ENCODE measurements at places on chromosomes 5 and 9.

DNA sequence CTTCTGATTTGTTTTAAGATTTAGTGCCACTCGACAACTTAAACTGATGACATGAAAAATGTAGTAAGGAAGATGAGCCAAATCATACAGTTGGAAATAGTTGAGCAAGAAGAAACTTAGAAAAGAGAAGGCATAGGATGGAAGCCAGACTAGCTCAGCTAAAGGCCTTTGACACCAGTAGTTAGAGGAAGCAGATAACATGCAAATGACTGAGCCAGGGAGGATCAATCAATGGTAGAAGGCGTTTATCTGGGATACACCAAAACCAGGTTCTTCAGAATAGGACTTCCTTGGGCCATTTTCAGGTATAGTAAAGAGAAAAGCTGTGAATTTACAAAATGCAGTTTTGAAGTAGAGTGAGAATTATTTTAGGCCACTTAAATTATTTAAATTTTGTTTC, 3.2 kb downstream of the TDRD7 start:
- no peak for DNase-seq

DNA sequence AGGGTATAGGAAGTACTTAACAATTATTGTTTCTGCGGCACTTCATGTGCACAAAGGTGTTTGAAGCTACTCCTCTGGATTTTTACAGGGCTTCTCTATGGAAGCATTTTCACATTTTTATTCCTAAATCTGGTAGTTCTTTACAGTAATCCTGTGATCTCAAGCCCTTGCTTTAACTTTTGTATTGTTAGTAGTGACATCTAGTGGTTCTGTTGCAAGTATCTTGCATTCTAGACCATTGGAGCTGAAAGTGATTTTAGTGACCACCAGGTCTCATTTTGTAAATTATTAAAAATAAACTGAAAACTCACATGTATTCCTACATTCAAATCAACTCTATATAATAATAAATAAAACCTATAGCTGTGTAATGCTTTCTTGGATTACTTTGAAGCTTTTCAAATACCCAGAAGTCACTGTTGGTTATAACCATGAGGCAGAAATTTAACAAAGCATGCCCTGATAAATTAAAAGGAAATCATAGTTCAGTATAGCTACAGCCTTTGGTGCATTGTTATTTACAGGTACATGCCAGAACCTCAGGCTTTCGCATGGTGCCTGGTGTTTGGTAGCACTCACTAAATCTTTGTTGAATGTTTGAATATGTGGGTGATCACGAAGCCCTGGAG, 18.9 kb downstream of the RPS23 start:
- DNase-seq = no peak

- no peak for DNase-seq
These were observed 413.8 kb downstream of the KDM4C start for GRCh38 chr9:7171396-7172153.

GRCh38 chr9:111029260-111029659, 9.0 kb downstream of the LPAR1 start:
- DNase-seq = no peak

GRCh38 chr5:74402553-74402952, 238.0 kb downstream of the ENC1 start:
- no peak for DNase-seq

DNA sequence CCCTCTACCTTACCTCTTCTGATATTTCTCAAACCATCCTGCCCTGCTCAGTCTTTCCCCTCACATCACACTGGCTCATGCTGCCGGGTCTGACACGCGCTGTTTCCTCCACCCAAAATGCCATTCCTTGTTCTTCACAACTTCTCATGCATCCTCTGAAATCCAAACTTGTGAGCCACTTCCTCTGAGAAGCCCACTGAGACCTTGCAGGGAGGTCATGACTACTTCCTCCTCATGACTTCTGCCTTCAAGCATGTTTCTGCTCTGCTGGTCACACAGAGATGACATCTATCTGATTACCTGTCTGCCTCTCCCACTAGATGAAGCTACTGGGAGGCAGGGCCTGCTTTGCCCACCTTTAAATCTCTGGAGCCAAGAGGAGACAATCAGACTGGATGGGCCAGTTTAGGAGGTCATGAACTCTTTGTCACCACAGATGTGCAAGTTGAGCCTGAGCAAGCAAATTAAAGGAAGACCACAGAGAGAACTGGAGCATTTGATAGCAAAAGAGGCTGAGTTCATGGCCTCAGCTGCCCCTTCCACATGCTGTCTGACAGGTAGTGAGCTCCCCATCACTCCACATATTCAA, 119.8 kb upstream of the TBC1D2 start:
- no peak for DNase-seq

DNA sequence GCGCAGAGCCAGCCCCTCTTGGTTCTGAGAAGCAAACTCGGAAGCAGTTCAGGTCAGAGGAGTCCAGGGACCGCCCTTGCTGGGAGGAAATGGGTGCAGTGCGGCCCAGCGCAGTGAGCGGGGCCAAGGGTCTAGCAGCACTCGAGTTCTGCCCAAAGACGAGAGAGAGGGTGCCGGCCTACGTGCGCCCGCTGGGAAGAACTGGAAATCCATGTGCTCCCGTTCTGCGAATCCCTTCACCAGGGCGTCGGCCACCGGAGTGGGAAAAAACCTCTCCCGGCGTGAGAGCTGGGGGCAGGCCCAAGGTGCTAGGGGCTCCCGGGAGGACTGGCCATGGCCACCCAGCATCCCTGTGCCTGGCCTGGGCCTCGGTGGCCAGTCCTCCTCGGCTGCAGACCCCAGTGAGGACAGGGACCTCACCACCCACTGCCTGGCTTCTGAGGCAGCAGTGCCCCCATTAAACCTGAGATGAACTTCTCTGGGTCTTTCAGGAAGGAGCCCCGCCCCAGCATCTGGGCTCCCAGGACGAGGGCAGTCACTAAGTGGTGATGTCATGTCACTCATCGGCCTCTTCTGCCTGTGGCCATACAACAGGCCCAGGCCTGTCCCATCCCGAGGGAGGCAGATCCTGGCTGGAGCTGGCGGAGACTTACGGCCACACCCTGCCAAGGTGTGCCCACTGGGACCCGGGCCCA, 10.6 kb downstream of the TMEM250 start:
- DNase-seq = peak; percentile 94

DNA sequence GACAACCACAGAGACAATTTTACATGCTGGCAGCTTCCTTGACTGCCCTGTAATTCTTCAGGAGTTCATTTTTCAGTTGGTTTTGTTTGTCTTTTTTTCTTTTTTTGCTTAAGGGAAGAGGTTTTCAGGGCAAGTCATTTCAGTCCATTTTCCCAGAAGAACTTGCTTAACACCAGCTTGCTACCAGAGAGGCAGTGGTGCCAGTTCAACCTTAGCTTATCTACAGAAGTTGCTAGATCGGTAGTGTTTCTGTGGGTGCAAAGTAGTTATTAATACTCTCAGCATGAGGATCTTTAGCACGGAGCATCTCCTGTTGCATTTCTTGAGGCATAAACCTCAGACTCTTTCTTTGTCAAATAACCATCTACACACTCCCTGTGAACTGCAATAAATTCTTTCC, 1.1 kb downstream of the SPEF2 start:
- DNase-seq = no peak

- peak; percentile 1 for DNase-seq
These were observed 41.4 kb upstream of the SLCO6A1 start for GRCh38 chr5:102539996-102540728.

DNA sequence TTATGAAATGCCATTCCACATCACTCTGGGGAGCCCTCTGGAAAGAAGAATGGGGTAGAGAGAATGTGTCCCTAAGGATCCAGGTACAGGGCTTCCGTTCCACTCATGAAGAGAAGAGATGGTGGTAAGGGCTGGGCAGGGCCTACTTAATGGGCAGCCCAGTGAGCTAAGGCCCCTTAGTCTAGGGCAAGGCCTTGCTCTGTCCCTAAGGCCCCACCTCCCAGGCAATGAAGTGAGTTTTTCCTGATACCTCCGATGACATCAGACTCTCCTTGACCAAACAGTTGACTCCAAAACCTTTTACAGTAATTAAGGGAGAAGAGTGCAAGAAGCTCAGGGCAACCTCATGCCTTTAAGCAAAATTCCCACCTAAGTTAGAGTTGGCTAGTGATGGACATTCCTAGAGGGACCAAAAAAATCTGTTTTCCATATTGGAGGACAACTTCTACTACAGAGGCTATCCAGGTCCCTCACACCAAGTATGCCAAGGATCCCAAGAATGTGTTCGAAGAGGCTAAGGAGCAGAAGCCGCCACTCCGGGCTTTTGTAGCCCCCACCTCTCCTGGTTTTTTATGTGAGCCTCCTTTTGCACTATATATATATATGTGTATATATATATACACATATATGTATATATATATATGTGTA, 5.9 kb downstream of the KLF9 start:
- no peak for DNase-seq

DNA sequence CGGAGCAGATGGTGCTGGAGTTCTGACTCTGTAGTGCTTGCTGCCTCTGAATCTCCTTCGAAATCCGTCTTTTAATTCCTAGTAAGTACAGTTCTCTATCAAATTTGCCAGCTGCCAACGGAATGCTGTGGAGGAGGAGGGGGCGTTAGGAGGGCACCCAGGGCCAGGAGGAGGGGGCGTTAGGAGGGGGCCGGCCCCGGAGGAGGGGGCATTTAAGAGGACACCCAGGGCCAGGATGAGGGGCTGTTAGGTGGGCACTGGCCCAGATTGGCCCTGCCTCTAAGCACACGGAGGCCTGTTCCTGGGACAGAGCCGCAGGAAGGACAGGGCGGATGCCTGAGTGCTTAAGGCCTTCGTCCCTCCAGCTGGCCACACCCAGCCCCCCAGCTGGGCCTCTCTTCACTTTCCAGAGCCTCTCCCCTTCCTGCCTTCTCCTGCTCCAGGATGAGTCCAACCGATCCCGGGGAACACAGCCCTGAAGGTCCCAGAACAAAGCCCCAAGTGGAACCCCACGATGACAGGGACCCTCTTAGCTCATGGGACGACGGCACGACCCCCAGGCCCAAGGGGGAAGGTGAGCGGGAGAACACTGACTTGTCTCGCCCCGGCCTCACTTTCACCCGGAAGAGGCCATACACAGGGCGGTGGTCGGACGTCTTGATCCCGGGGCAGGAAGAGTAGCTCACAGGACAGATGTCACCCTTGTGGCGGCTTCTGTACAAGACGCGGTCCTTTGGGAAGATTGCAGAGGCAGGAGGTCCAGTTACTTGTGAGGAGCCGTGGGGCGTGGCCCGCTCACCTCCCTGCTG, 9.8 kb downstream of the INPP5E start:
- no peak for DNase-seq

DNA sequence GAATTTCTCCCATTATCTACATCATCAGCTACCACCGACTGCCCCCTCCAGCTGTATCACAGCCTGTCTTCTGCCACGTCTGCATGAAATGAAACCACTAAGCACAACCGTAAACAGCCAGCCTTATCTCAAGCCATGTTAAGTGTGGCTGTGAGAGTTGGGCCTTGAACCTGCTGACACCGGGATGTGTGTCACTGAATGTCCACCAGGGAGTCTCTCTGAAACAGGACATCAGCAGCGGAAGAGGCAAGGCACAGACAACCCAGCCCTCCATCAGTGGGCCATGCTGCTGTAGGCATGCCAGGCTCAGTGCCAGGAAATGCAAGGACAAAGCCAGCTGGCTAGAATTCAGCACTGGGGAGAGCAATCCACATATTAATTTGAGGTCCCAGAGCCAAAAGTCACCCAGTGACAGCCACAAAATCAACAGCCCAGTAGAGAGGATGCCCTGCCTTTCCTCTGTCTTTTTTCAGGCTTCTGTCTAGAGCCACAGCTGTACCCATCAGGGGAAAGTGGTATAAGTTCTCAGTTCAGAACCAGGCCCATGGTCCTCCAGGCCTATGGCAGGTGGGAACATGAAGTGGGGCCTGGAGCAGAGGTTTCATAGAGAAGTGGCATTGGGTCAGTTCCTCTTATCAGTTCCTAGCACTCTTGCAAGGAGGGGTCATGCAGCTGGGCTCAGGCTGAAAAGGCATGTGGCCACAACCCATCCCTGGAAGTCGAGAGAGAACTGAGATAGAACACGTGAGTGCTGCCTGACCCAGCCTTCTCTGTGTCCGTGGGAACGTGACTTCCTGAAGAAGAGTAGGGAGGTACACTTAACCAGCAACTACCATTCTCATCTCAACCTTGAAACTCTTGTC, 199.4 kb downstream of the ESM1 start:
- DNase-seq = no peak

- DNase-seq = no peak
These were observed 277.2 kb downstream of the ARHGEF28 start for GRCh38 chr5:73903169-73903568.

- no peak for DNase-seq
These were observed 253.6 kb downstream of the MAST4 start for GRCh38 chr5:66849803-66850202.

- no peak for DNase-seq
These were observed 417.1 kb downstream of the HCN1 start for GRCh38 chr5:45279109-45279508.

DNA sequence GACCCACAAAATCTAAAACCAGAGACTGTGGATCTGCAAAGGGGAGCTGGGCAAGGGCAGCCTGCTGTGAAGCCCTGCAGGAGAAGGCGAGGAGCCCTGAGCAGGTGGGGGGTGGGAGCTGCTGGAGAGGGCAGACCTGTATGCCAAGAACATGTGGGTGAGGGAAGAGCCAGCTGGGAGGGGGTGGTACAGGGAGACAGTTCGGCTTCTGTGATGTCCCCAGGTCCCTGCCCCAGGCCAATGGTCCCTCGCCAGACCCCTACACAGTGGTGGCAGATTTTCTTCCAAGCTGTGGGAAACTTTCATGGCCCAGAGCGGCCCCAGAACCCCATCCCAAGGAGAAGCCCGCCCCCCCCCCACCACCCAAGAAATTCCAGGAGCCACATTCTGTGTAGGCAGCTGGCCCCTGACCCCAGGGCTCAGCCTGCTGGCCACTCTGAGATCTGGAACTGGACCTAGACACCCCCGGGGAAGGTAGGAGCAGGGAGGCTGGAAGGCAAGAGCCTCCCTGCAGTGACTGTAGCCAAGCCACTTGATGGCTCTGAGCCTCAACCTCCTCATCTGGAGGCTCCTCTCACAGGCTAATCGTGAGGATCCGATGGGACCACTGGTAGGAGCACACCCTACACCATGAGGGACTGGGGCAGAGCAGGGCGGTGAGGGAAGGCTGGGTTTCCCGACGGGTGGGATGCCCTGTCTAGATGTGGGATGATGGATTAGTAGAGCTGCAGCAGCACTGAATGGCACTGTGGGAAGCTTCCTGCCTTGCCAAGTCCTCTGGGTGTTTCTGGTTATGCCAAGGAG, 22.6 kb upstream of the CSF1R start:
- DNase-seq = no peak

- DNase-seq = no peak
These were observed 104.3 kb upstream of the MAP3K1 start for GRCh38 chr5:56710826-56711590.

DNA sequence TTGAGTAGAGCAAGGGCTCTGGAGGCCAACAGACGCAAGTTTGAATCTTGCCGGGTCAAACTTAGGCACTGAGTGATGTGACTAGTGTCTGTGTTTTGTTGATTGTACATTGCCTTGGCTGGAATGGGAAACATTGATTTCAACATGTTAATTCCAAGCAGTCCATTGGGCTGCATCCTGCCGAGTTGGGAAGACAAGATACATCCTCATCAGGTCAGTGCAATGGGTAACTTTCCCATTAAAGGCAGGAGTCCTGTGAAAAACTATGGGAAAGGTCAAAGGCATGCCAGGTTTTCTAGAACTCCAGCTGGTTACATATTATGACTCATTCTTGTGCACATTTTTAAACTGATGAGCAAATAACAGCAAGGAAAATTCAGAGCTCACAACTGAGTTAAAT, 126.5 kb upstream of the ABCA1 start:
- DNase-seq = no peak
